ENCODE measurements at places on chromosomes 1 and 21. TPM values are rescaled to one million over a fixed set of nuclear protein-coding genes. Genes with fewer than 3 reads are reported as not detected.

The LRRC38 gene
- polyA plus RNA-seq, result 0.91 TPM

The TRIM67 gene
- 0.26 TPM for polyA plus RNA-seq

The ASCL5 gene
- not detected for polyA plus RNA-seq

The FCRL2 gene
- 0.36 TPM for polyA plus RNA-seq

The ABCG1 gene
- polyA plus RNA-seq, result 5.1 TPM

The ANGPTL3 gene
- 0.25 TPM for polyA plus RNA-seq

The S100A5 gene
- not detected for polyA plus RNA-seq

The PERM1 gene
- 0.65 TPM for polyA plus RNA-seq

The PYHIN1 gene
- 0.58 TPM for polyA plus RNA-seq

The TNFRSF4 gene
- 0.80 TPM for polyA plus RNA-seq

The NBPF6 gene
- 10.7 TPM for polyA plus RNA-seq

The IL10 gene
- polyA plus RNA-seq, result 3.5 TPM

The LRIF1 gene
- 31.4 TPM for polyA plus RNA-seq

The B3GALT5 gene
- polyA plus RNA-seq, result 1.0 TPM

The CHODL gene
- 70.5 TPM for polyA plus RNA-seq

The CFAP107 gene
- polyA plus RNA-seq, result 87.9 TPM

The KRTAP13-2 gene
- not detected for polyA plus RNA-seq

The IQGAP3 gene
- polyA plus RNA-seq, result 5.6 TPM

The MASP2 gene
- not detected for polyA plus RNA-seq

The SHISA4 gene
- polyA plus RNA-seq, result 32.6 TPM

The GFI1 gene
- 1.3 TPM for polyA plus RNA-seq

The ESPN gene
- 270 TPM for polyA plus RNA-seq

The MPC2 gene
- 596 TPM for polyA plus RNA-seq

The SAMSN1 gene
- polyA plus RNA-seq, result 2.2 TPM

The ELAPOR1 gene
- 82.3 TPM for polyA plus RNA-seq

The RCSD1 gene
- polyA plus RNA-seq, result 14.1 TPM

The PGLYRP4 gene
- polyA plus RNA-seq, result 0.17 TPM

The C1orf116 gene
- 0.88 TPM for polyA plus RNA-seq

The CELA3A gene
- polyA plus RNA-seq, result not detected

The CLCA1 gene
- polyA plus RNA-seq, result 0.88 TPM

The AADACL3 gene
- polyA plus RNA-seq, result not detected

The COPA gene
- polyA plus RNA-seq, result 88.9 TPM

All from testis (tissue), 5 donors.